Uterus (tissue), 4 donors: ENCODE measurements at places on chromosomes 2 and 18. TPM values are rescaled to one million over a fixed set of nuclear protein-coding genes. Genes with fewer than 3 reads are reported as not detected.

- no peak for DNase-seq
These were observed 388.7 kb upstream of the NRP2 start for GRCh38 chr2:205293559-205293958.

GRCh38 chr18:34514238-34514637, 195.9 kb upstream of the DTNA start:
- no peak for DNase-seq

DNA sequence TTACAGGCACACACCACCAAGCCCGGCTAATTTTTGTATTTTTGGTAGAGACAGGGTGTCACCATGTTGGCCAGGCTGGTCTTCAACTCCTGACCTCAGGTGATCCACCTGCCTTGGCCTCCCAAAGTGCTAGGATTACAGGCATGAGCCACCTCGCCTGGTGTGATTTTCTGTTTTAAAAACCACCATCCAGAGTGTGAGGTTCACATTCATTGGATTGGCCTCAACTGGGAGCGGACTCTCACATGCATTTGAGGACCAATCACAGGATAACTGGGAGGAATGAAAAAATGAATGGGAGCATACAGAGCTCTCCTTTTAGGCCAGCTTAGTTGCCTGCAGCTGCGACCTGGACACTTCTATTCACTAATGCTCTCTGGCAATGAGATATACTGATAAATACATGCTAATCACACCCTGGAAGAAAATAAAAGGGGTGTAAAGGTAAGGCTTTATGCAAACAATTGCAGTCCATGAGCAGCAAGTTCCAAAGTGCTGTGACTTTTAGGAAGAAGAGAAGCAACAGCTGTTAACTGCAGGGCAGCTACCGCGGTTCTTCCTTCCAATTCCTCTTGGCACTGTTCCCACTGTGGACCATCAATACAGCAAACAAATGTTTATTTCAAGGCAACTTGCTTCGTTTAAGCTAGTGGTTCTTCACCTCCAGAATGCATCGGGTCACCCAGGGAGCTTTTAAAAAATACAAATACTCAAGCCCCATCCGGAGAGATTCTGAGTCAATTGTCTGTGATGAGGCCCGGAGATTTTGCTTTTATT, 49.5 kb upstream of the FZD5 start:
- DNase-seq, result no peak

DNA sequence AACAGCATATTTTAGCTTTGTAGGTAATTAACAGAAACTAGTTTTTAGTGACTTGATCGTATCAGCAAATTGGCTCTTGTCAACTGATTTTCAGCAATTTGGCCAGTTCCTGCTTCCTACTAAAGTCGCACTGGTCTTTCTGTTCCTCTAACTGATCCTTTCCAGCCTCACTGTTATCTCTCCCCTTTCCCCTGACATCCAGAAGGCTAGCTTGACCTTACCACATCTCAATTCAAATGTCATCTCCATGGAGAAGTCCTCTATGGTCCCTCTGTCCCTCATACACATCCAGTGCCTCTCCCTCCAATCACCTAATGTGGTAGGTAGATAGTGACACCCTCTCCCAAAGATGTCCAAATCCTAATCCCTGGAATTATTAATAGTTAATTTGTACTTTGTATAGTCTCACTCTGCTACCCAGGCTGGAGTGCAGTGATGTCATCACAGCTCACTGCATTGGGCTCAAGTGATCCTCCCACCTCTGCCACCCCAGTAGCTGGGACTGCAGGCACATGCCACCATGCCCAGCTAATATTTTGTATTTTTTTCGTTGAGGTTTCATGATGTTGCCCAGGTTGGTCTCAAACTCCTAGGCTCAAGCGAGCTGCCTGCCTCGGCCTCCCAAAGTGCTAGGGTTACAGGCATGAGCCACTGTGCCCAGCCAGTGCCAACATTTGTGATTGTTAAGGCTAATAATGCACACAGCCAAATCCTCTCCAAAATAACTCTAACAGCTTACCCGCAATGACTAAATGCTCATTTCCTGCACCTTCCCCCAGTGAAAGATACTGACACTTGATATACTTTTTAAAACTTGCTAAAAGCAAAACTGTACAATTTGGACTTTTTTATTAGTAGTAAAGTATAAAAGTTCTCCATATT, 16.9 kb downstream of the PSTPIP2 start:
- DNase-seq, result no peak

Gene MYL12A
- 378 TPM for total RNA-seq

Gene CDH7
- not detected for total RNA-seq

DNA sequence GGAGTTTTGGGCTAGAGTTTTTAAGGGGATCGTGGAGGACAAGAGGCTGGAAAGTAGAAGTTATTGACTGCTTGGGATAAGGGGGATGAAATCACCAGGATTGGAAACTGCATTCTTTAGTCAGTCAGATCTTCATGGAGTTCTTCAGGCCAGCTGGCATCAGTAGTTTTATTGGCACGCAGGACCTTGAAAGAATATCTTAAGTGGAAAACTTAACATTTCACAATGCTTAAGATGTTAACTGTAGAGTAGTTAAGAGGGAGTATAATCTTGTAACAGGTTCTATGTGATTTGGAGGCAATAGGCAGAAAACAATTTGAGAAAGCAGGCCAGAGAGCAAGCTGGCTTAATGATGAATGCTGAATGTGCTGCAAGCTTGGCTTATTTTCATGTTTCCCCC, 300.4 kb upstream of the KCNH7 start:
- DNase-seq, result no peak

DNA sequence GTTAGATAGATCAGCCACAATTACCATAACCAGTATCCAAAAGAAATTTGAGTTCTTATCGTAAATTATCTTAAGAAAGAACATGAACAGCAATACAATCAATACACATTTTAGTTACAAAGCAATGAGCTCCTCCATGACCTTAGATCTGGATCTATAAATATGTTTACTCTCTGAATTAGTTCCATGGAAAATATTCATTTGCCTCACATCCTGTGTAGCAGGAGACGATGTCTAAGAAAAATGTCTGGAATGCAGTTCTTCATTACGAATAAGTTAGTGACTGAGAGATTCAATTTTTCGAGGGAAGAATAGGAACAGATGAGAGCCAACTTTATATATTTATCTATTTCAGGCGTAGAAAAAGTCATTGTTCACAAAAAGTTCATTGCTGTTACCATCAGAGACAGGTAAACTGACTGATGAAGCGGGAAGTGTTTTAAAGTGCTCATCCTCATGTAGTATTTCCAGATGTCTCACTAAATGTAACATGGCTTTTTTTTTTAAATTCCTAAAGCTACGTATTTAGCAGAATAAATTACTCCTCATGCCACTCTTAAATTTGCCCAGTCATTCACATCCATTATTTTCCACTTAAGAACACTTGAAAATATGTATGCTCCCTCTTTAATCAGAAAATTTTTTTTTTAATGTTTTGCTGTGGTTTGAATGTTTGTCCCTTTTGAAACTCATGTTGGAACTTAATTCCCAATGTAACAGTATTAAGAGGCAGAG, 106.5 kb upstream of the SCN1A start:
- DNase-seq, result no peak

Gene IL36G
- not detected for total RNA-seq

Gene CACNB4
- 14.0 TPM for total RNA-seq

- no peak for DNase-seq
These were observed 14.7 kb downstream of the CD28 start for GRCh38 chr2:203720915-203721672.

DNA sequence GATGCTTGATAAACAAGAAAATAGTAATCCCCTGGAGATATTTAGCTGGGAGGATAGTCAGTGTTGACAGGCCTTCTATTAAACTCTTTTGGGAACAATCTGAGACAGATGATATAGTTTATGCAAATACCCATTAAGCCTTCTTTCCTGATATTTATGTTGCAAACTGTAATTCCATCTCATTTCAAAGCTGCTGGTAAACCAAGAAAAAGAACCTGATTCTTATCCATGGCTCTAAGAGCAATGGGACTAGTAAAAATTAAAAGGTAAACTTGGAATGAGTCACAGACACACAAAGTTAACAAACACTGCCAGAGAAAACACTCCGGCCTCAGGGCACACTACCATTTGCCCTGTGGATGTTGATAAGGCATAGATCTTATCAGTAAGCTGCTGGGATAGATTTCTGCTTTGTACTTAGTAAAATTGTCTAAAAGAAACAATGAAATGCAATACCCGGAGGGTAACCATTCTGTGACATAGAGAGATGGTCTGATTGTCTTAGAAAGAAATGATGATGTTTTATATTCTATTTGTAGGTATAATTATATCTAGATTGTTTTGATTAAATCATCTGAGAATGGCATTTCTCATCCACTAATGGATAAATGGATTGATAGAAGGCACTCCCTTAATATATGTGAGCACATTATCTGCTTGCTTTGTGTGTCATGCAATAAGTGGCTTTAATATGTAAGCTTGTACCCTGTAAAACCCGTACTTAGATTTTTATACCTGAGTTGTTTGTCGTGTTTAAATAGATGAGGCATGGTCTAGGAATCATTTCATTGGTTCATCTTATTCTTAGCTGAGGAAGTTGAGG, 13.2 kb downstream of the GALR1 start:
- no peak for DNase-seq
